Fibroblast of the conjunctiva (primary cell): ENCODE measurements at places on chromosomes 13 and 19.
A peak's percentile ranks its signal among the peaks of the same experiment; 100 is the strongest.

GRCh38 chr19:45103156-45103507 is 10.2 kb downstream of the PPP1R37 start:
- no peak for DNase-seq

DNA sequence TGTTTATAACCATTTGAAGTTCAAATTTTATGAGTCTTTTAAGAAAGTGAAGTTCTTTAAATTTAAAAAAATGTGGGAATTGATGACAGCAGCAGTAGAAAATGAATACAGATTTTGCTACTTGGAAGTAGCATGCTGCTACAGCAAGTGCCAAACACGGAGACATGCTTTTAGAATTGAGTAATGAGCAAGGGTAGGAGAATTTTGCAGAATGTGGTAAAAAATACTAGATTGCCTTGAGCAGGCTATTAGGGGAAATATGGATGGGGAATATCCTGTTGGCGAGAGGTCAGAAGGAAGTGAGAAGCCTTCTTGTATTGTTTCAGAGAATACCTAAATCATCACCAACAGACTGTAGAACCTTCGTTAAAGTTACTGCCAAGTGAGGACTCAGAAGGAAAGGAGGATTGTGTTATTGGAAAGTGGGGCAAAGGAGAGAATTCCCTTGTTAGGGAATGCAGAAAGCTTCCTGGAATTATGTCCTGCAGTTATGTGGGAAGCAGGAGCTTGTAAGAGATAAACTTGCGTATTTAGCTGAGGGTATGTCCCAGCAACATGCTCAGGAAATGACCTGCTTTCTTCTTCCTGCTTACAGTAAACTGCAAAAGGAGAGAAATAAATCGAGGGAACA is 32.4 kb upstream of the OXGR1 start:
- DNase-seq, result no peak

DNA sequence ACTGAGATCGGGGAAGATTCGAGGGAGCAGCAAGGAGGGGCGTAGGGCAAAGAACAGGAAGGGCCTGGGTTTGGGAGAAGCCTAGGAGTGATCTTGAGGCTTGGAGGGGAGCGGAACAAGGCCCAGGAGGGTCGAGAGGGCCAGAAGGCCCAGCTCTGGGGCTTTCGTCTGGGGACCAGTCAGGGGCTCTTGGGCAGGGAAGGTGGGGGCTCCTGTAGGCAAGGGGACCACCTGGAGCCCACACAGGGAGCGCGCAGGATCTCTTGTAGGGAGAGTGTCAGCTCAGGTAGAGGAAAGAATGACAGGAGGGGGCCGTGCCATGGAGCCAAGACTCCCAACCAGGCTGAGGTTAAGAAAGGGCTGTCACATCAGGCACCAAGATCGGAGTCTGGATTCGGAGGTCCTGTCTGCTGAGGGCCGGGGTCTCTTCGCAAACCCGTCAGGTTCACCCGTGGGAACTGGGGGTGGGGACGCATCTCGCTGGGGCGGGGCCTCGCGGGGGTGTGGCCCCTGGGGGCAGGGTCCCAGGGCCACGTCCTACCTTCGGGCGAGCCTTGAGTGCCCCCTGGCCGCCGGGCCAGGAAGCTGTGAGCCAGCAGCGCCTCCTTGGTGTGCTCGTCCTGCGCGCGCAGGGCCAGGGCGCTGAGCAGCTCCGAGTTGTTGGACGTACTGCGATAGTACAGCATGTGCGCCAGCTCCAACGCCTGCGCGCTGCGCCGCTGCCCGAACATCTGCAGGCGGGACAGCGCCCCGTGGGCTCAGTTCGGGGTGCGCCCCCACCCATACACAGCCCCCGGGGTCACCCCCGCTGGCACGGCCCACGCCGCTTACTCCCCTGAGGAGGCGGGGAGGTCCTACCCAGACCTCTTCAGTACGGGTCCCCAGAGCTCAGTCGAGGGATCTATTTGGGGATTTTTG is 8.4 kb downstream of the EMP3 start:
- peak; percentile 92 for DNase-seq

- no peak for DNase-seq
Observed at GRCh38 chr13:31167490-31167889, 5.8 kb upstream of the HSPH1 start.

- DNase-seq, result no peak
Observed at GRCh38 chr13:114044486-114044885, 70.6 kb upstream of the C13orf46 start.

DNA sequence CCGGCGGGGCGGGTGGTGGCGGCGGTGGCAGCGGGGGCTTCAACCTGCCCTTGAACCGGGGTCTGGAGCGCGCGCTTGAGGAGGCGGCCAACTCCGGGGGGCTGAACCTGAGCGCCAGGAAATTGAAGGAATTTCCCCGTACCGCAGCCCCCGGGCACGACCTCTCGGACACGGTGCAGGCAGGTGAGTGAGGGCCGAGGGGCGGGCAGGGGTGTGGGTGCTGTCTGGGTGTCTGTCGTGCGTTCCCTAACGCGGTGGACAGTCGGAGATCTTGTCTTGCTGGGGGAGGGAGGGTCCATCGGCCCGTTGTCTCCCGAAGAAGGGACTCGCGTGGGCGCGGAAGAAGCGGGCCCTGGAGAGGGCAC is 533 bp downstream of the LRCH1 start:
- no peak for DNase-seq

- DNase-seq, result peak; percentile 59
Observed at GRCh38 chr13:76516013-76516412, 370.2 kb downstream of the KCTD12 start.

- DNase-seq, result no peak
Observed at GRCh38 chr13:73341748-73342147, 282.9 kb downstream of the KLF5 start.

DNA sequence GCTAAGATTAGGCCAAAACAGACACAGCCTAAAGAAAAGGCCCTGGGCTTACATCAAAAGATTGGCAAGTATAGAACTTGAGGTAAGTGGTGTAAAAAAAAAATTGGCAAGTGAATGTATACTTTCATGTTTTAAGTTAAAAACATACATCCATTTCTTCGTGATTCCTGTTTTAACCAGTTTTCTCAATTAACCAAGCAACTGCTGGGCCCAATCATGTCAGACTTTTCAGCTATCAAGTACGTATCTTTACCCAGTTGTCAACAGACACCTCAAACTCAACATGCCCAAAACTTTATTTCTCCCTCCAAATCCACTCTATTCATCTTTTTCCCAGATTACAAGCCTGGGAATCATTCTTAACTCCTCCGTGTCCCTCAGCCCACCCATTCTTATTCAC is 1.0 kb downstream of the PCID2 start:
- no peak for DNase-seq

DNA sequence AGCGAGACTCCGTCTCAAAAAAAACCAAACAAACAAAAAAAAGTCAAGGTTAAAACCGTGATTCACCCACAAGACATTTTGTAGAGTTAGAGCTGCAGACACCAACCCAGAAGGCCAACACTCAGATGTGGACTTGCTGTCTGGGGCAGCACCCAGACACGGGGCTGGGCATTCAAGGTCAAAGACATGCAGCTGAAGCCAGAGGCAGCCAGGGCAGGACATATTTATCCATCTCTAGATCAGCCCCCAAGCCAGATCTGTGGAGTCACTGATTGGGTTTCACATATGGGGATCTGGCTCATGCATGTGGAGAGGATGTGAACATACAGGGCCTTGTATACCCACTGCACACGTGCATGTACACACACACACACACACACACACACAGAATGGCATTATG is 3.6 kb downstream of the KLK15 start:
- DNase-seq, result no peak

- no peak for DNase-seq
Observed at GRCh38 chr13:51614350-51614786, 30.1 kb downstream of the WDFY2 start.

DNA sequence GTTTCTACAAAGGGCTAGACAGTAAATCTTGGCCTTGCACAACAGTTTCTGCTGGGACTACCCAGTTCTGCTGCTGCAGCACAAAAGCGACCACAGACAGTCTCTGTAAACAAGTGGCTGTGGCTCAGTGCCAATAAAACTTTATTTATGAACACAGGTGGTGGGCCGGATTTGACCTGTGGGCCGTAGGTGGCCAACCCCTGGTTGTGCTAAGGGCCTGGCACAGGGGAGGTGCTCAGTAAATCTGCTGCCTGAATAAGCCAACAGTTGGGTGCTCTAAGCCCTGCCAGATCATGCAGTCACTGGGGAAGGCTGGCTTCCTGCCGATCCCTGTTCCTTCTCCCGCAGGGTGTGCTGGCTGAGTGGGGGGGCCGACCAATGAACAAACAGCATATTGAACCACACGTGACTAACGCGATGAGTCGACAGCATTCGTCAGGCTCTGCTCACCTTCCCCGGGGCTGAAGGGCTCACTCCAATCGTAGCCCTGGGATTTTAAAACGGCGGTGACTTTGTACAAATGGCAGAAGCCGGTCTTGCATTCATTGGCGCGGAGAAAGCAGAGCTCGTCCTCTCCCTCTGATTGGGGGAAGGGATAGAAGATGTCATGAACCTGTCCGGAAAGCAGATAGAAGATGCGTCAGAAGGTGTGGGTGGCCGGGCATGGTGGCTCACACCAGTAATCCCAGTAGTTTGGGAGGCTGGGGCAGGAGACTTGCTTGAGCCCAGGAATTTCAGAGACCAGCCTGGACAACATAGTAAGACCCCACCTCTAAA is 24.3 kb upstream of the MYDGF start:
- peak; percentile 85 for DNase-seq

GRCh38 chr13:38543561-38543960 is 143.3 kb upstream of the FREM2 start:
- DNase-seq, result no peak

DNA sequence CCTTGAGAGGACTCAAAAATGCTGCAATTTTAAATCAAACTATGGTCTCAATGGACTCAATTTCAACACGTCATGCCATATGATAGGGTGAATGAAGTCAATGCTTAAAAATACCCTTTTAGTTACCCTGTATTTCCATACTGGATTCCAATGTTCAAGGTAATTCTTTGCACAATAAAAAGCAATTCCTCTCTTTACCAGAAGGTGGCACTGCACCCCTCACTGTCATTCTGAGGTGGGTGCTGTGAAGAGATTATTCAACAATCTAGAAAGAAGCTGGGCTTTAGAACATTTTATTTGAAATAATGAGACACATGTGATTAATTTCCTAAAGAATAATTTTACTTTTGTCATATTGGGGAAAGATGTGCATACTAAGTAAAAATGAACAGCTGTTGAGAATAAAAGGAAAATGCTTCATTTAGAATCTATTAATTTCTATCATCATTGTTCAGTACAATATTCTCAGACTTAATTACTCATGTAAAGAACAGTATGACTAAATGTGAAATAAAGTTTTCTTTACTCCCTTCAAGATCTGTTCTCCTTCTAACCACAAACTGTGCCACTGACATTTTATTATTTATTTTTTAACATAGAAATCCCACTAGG is 789.1 kb downstream of the GPC5 start:
- DNase-seq, result no peak

- DNase-seq, result no peak
Observed at GRCh38 chr13:30584051-30584731, 33.5 kb upstream of the USPL1 start.

DNA sequence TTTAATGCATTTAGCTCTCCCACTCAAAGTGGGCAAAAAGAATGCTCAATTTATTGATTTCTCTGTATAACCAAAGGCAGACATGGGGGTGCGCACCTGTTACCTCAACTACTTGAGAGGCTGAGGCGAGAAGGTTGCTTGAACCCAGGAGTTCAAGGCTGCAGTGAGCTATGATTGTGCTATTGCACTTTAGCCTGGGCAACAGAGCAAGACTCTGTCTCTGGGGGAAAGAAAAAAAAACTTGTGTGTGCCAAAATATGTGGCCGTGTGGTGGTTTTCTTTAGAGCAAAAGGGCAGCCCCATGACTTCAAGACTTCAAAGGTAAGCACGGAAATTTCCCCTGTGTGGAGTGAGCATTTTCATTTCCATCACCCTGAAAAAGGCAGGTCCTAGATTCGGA is 81.9 kb downstream of the IPO5 start:
- DNase-seq, result no peak

GRCh38 chr19:2391118-2391725 is 31.2 kb downstream of the TMPRSS9 start:
- DNase-seq, result peak; percentile 53

- DNase-seq, result no peak
Observed at GRCh38 chr19:17370026-17370587, 7.0 kb downstream of the PLVAP start.

GRCh38 chr13:29920025-29920643 is 69.7 kb upstream of the UBL3 start:
- DNase-seq, result no peak

- no peak for DNase-seq
Observed at GRCh38 chr19:23440791-23441190, 45.5 kb upstream of the ZNF91 start.

- DNase-seq, result peak; percentile 32
Observed at GRCh38 chr19:19067276-19068072, 3.7 kb downstream of the SLC25A42 start.

DNA sequence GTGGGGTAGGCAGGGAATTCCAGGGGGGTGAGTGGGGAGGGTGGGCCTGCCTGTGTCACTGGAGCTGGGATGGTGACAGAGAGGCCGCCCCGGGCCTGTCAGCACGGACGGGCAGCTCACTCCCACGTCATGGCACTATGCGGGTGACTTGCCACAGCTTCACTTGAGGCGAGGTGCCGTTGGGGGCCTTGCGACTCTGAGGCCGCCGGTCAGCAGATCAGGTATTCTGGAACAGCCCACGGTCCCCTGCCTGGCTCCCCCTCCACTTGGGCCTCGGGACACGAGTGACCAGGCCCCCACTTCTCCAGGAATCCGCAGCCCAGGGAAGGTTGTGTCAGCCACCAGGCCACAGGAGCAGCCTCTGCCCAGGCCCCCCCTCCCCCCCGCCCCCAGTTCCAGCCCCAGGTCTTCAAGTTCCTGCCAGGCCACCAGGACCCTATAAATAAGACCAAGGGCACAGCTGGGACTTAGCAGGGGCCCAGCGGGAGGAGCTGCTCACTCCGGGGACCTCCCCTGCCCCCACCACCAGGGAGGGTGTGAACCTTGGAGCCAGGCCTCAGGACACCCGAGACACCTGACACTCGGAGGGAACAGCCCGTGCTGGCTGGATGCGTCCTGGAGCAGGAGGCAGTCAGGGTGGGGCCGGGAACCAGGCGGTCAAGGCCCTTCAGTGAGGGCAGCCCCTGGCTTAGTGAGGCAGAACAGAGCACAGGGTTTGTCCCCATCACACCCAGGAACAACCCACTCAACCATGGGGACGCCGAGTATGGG is 2.7 kb upstream of the MIDN start:
- DNase-seq, result no peak

GRCh38 chr13:59477011-59477410 is 686.7 kb downstream of the DIAPH3 start:
- DNase-seq, result no peak

DNA sequence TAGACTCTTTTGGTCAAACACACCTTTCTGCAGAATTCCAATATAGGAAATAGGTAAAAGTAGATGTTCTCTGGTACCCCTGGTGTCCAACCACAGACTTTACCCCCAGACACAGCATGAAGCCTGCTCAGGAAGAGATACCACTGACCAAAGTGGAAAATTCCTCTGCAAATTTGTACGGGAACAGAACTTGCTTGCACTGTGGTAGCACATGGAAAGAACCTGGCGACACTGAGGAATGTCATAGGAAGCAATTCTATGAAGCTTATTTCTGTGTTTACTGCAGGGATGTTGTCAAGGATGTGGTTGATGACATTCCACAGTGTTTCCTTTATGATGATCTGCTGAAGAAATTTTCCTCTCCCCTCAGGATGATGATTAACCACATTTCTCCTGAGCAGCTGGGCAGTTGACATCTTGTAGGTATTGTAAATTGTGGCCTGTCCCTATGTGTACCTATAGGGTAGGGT is 48.9 kb upstream of the TNFSF11 start:
- DNase-seq, result peak; percentile 14

- DNase-seq, result no peak
Observed at GRCh38 chr19:4445963-4446703, 11.5 kb downstream of the UBXN6 start.
